ENCODE measurements at places on chromosomes 11 and 22. TPM values are rescaled to one million over a fixed set of nuclear protein-coding genes. Genes with fewer than 3 reads are reported as not detected.

Gene ACTN3
- not detected for total RNA-seq

Gene CDC42BPG
- 1.9 TPM for total RNA-seq

Gene MSANTD4
- total RNA-seq: 29.2 TPM

Gene MYH9
- 788 TPM for total RNA-seq

- DNase-seq: no peak
These were observed 263.8 kb upstream of the FAT3 start for GRCh38 chr11:91960770-91961169.

DNA sequence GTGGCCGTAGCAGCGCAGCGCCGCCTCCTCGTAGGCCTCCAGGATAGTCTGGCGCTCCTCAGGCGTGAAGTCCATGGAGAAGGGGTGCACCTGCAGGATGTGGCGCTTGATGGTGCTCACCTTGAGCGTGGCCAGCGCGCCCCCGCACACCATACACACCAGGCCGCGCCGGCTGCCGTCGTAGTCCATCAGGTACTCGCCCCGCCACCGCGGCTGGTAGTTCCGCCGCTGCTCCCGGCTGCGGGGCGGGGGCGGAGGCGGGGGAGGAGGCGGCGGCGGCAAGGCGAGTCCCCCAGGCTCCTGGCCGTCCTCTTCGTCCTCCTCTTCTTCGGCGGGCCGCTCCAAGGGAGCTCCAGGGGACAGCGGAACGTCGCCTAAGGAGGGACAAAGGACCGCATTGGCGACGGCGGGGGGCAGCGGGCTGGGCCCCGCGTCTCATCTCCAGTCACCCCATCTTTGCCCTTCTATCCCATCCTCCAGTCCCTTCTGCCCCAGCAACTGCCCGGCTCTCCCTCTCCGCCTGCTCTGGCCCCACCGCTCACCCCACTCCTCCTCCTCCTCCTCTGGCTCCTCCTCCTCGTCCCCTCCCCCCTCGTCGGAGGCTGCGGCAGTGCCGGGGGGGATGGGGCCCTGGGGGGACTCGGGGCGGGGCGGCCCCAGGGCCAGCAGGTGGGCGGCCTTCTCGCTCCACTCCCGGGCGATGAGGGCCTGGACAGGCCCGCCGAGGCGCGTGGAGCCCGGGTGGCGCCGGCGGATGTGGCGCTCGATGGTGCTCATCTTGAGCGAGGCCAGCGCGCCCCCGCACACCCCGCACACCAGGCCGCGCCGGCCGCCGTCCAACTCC, 4.9 kb downstream of the ZFTA start:
- no peak for DNase-seq

DNA sequence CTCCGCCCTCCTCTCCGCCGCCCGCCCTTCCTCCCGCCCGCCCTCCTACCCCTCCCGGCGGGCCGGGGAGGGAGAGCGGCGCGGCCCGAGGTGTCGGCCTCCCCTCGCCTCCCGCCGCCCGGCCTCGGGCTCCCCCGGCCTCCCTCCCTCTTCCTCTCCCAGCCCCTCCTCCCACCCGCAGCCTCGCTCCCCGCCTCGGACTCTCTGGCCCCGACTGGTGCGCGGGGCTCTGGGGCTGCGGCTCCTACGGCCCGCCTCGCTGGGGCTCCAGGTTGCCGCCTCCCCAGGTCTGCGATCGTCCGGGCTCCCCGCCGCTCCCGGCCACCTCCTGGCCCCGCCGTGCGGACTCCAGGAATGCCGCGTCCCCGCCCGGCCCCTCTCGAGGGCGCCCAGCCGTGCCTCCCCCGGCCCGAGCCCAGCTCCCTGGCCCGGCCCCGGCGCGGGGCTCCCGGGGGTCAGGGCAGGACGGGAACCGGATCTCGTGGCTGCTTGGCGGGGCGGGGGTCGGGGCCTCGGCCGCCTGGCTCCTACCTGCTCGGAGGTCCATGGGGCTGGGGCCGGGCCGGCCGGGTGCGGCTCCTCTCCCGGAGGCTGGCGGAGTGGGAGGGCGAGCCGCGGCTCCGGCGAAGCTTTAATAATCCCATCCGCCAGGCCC, at the start of gene CLCF1:
Gene CLCF1 (minus strand): TSS at position 606 of the 655 bp plus-strand sequence. CDS start 59 bp downstream, at position 547.
- DNase-seq: peak; percentile 91

DNA sequence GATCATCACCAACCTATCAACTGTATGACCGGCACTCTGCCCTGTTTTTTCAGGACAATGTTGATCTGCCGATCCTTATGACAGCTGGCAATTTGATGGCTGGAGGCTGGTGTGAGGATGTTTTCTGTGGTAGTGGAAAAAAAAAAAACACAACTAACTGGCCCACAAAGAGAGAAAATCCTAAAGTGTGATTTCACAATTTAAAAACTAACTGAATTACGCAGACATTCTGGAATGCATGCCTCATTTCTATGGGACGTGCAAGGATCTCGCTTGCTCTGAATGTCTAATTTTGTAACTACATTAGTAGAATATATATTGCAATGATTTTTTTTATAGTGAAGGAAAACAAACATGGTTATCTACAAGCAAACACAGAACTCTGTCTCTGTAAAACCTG, 590.5 kb downstream of the ETS1 start:
- no peak for DNase-seq

DNA sequence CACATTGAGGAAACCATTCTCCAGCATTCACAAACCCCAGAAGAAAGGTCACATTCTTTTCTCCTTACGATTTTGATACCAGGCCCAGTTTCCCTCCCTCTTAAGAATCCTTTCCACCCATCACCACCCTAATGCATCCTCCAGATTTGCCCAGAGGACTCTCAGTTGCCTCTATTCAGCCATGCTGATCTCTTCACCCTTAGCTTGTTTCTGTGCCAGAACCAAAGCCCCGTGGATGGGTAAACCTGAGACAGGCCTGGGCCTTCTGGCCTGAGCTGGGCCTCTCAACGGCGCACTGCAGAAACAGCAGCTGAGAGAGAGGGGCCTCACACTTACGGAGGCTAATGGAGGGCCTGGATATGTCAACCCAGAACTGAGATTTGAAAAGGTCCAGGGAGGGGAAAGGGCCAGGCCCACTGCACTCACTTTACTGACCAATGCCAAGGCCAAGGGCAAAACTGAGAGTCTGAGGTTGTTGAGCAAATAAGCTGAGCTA, 32.2 kb upstream of the OAF start:
- peak; percentile 37 for DNase-seq

GRCh38 chr11:101848262-101848661, 66.5 kb upstream of the CEP126 start:
- DNase-seq: no peak

- no peak for DNase-seq
These were observed 19.5 kb downstream of the CLTCL1 start for GRCh38 chr22:19271856-19272535.

GRCh38 chr22:21797444-21798221, 62.0 kb upstream of the YPEL1 start:
- DNase-seq: no peak

DNA sequence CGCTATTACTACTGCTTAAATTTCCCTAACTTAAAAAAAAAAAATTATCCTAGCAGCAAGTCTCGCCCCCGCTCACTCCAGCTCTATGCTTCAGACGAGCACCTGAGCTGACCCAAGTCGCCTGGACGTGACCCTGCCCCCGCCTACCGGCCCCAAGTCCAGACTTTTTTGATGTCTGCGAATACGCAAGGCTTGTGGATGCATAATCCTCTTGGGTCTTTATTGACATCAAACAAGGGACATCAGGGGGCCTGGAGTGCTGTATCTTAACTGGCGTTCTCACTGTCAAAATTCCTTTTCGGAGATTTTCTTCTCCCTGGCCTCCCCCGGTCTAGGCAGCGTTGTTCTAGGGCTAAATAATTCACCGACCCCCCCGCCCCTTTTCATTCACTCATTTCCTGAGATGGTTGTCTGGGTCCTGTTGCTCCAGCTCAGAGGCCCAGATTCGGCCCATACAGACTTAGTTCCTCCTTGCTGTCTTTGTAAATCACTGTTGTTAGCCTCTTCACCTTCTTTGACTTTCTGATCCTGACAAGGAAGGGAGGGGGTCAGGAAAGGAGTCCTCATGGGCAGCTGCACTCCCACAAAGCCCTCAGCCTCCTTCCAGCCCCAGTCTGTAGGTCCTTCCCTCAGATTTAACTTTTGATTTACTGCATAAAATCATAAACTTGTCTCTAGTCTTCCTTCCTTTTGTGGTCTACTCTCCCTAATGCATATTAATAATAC, 601 bp upstream of the LRP4 start:
- no peak for DNase-seq

GRCh38 chr11:87265132-87265531, 227.4 kb downstream of the TMEM135 start:
- no peak for DNase-seq

- DNase-seq: no peak
These were observed 96.6 kb upstream of the SEZ6L start for GRCh38 chr22:26072621-26073020.

GRCh38 chr22:45196926-45197605, 33.3 kb downstream of the NUP50 start:
- DNase-seq: peak; percentile 64

DNA sequence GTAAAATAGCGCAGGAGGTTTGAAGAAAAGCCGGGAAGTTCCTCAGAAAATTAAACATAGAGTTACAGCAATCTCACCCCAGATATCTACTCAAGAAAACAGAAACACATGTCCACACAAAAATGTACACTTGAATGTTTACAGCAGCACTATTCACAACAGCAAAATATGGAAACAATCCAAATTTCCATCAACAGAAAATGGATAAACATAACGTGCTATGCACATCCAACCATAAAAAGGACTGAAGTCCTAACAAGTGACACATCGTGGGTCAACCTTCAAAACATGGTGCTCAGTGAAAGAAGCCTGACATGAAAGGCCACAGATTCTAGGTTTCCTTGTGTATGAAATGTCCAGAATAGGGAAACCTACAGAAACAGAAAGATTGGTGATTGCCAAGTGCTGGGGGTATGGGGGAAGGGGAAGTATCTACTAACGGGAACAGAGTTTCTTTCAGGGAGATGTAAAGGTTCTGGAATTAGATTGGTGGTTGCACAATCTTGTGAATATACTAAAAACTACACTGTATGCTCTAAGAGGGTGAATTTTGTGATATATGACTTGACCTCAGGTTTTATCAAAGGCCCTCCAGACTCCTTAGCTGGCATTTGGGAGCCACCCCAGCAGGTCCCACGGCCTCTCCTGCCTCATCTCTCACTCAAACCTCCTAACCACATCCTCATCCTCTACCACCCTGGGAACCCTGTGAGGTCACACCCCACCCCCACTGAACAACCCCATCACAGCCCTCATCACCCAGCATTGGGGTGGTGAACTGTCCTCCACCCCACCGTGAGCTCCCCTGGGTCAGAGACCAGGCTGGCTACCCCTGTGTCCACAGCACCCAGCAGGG, 69.2 kb upstream of the PRR5 start:
- no peak for DNase-seq

DNA sequence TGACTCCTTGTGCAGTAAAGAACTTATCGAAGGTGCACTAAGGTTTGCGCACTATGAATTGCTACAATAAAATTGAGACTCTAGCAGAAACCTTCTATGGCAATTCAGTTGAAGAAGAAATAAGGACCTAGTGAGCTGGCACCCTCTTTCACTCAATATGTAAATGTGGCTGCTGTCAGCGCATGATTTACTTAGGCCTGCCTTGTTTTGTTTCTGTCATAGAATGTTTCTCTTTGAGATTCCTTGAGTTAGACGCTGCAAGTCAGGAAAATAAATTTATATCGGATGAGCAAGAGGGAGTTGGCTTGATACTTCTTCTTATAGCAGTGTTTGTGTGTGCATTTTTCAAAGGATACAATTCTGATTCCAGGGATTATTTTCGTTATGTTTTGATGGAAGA, 322.1 kb downstream of the BLID start:
- DNase-seq: no peak

- peak; percentile 97 for DNase-seq
These were observed at the start of gene PACS1 for GRCh38 chr11:66069715-66070603. TSS of gene PACS1 (plus strand) at chr11:66070272. CDS start at chr11:66070487, 215 bp downstream.

DNA sequence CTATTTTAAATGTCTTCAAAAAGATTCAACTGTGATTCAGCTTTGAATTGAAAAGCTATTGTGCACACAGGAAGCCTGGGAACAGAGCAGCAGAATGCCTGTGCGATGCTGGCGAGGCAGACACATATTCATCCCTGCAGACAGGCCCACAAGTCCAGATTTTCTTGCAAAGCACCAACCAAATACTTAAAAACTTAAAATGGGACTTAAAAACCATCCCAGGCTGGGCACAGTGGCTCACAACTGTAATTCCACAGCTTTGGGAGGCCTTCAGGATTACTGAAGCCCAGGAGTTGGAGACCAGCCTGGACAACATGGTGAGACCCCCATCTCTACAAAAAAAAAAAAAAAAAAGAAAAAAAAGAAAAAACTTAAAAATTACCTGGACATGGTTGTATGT, 122.6 kb upstream of the SERPIND1 start:
- DNase-seq: no peak

DNA sequence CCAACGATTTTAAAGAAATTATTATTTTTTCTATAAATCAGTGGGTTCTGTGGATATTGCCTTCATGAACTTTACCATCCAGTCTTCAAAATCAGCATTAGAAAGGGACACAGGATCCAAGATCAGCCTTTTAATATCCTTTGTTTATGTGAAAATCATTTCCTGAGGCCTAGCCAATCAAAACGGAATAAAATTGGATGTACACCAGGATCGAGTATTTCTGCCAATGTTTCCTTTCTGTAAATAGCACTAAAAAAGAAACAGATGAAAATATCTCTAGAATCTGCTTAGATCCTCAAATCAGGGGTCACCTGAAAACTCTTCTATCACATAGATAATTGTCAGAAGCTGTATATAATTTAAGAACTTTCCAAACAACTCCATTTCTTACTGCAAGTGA, 1598.5 kb downstream of the LRRC4C start:
- DNase-seq: no peak

GRCh38 chr22:48806227-48806781, 1021.4 kb downstream of the BRD1 start:
- peak; percentile 64 for DNase-seq

DNA sequence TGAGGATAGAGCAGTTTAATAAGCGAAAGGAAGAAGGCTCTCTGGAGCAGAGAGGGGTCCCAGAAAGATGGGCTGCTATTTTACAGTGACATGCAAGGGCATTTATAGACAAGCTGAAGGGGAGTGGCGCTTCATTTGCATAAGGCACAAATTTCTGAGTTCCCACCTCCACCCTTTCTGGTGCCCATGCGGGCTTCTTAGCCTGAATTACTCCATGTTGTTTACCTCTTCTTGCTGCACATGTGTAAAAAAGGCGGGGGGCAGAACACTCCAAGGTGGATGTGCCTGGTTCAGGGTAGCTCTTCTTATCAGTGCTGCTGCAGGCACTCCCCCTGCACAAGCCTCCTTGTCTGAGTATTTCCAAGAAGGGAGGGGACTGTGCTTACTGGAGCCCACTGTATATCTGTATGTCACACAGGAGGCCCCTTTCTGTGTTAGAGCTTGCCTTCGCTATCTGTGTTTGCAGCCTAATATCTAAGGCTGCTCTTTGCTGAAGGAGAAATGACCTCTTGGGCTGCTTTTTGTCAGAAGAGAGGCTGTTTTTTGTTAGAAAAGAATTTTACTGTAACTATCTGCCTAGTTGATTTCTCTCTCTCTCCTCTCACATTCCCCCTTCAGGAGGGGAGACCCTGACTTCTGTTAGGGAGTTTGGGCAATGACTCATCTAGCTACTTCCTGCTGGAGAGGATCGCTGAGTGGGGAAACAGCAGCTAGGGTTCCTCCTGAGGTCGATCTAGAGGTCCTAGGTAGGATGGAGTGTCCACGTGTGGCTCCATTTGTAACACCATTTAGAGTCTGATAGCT, 1057.0 kb upstream of the CNTN5 start:
- no peak for DNase-seq

GRCh38 chr11:34274712-34275398, 83.0 kb downstream of the ABTB2 start:
- DNase-seq: no peak

All from spleen (tissue), 13 donors.